ENCODE measurements at places on chromosomes 3 and 15. TPM values are rescaled to one million over a fixed set of nuclear protein-coding genes. Genes with fewer than 3 reads are reported as not detected.
A peak's percentile ranks its signal among the peaks of the same experiment; 100 is the strongest.

GRCh38 chr3:50616003-50616769 lies 765 bp upstream of the MAPKAPK3 start:
- DNase-seq = peak; percentile 89

DNA sequence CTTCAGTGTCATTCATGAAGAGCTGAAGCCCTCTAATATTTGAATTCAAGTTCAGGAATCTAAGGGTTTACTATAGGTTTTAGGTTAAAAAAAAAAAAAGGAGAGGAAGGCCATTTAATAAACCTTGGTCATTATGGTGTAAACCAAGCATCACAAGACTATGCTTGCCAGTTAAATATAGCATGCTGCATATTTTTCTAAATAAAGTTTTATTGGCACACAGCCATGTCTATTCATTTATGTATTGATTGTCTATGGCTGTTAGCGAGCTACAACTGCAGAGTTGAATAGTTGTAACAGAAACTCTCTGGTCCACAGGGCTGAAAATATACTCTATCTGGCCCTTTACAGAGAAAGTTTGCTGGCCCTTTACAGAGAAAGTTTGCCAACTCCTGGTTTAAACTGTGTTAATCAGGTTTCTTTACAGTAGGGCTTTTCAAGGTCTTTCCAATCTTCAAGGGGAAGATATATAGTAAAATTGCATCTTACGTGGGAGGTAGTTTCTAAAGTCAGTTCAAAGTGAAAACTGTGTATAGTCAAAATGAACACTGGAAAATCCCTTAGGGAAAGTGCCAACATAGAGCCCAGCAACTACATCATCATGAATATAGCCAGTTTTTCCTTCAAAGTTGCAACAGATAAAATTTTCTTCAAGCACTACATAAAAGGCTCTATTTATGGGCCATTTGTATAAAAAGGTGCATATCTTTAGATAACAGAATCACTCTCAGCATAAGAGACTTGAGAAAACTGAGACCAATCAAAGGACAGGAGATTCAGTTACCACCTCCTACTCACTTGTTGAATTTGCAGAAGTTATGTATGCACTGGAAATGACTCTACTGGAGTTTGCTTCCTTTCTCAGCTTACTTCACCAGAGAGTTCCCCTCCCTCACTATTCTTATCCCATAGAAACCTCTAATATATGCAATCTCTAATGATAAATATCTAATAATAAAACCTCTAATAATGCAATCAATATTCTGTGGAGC lies 49.7 kb upstream of the FRMD4B start:
- DNase-seq = no peak

DNA sequence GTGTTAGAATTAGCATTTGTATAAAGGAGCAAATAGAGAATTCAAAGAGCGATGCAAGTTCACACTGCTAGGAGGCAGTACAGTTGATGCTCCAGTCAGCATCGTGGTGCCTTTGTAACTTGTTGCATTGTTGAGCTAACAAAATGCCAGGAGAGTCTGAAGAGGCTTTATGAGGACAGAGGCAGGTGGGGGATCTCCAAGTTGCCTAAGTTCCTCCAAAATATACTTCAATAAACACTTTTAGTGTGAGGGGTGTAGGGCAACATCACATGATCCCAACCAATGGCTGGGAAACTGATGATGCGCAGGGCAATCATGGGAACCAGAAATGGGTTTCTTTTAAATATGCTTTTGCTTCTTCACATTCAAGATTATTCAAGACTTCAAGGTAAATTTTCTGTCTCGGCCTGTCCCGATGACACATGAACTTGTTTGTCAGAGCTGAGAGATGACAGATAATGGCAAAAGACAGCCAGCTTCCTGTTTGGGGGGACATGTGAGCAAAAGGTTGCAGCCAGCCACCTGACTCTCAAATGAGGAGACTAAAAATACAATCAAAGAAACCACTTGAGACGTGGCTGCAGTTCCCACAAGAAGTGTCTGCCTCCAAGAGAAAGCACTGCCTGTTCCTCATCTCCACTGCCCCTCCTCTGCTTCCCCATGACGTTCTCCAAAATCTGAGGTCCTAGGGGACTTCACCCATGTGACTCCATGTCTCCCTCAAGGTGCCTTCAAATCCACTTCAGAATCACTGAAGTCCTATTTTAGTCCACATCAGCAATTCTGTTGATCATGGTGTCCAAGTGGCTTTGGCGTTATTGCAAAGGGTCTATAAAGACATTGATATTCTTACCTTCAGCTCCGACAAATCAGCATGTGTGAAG lies 39.3 kb downstream of the KLHL6 start:
- DNase-seq = peak; percentile 82

DNA sequence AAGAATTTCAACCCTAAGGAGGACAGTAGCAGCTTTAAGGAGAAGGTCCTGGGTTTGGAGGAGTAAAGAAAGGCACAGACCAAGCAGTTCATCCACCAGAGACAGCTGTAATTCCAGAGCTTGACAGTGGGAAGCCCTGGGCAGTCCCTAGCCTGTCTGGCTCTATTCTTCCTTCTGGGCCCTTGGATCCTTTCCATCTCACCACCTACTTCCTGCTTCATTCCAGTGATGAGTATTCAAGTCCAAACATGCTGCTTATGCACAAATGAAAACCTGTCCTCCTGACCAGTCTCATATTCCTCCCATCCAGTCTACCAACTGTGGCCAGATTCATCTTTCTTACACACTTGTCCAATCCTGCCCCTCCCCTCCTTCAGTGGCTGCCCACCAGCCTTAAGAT lies 171.4 kb downstream of the CNTN3 start:
- DNase-seq = no peak

GRCh38 chr3:111592143-111592542 lies 3.0 kb downstream of the ZBED2 start:
- no peak for DNase-seq

GRCh38 chr3:161177991-161178390 lies 43.1 kb upstream of the NMD3 start:
- no peak for DNase-seq

DNA sequence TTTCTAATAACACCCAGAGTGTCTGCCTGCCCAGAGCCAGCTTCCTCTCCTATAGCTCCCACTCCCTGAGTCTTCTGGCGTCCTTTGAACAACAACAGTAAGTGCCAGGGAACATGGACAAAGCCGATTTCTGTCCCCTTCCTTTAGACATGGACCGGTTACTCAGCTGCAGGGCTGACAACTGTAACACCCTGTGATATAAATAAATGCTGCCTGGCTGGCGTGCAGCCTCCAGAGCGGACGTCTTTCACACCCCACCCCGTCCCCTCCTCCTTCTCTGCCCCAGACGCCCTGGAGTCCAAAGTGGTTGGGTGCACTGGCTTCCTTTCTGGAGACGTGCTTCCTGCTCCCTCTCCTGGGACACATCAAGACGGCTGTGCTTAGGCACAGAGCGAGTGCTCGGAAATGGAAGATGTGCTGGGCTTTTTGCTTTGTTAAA lies 281.9 kb upstream of the LRRFIP2 start:
- no peak for DNase-seq

DNA sequence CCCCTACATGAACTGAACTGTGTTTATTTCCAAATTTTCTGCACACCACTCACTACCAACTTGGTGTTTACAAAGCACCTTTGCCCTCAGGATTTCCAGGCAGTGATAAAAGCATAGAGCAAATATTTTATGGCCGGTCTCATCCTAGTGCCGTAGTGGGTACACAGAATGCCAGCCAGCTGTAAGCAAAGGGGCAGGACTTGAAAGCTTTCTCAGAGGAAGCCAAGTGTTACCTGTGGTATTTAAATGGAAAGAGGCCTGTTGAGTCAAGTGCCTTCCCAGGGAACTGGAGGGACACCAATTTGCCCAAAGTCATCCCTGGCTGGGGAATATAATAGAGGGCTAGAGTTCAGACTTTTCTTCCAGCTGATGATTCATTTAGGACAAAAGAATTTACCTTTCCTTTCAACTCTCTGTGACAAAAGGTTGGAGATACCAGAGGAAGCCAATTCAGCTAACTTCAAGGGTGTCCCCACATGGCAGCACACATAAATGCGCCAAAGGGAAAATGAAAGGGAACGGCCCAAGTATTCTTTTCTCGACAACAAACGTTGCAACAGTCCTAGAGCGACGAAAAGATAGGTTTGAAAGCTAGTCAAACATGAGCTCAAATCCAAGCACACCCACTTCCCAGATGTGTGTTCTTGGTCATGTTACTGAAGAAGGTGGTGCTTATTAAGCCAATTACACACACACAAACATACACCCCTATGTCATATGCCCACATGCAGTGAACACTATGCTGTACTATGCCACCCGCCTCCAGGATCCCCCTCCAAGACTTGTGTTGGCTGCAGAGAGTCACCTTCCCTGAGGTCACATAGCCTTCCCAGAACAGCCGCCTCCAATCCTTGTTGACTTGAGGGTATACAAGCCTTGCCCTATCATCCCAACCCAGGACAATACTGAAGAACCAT lies 27.7 kb downstream of the MAGI1 start:
- no peak for DNase-seq

DNA sequence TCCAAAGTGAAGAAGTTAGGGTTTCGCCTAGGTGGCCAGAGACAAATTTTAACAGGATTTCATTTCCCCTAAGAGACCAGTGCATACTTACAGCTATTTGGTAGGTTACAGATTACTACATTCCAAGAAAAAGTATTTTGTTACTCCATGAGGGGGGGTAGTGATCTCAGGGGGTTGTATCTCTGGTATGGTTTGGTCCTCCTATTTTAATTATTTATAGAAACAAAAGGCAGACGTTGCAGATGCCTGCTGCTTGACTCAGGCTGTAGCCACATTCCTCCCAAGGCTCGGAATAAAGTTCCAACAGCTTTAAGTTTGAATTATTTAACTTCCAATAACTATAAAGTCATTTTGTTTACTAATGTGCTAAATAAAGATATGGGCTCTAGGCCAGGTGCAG lies 1.3 kb upstream of the TRIM59 start:
- no peak for DNase-seq

- no peak for DNase-seq
Measured at GRCh38 chr3:69748503-69748902, 9.2 kb downstream of the MITF start.

The SLC25A36 gene
- total RNA-seq = 39.6 TPM

The CLRN1 gene
- total RNA-seq = not detected

The B3GALNT1 gene
- total RNA-seq = 14.7 TPM

The CYP1A1 gene
- total RNA-seq = 4.7 TPM

The GP5 gene
- total RNA-seq = 1.3 TPM
